ENCODE measurements at places on chromosomes 12 and 14. TPM values are rescaled to one million over a fixed set of nuclear protein-coding genes. Genes with fewer than 3 reads are reported as not detected.
A peak's percentile ranks its signal among the peaks of the same experiment; 100 is the strongest.

DNA sequence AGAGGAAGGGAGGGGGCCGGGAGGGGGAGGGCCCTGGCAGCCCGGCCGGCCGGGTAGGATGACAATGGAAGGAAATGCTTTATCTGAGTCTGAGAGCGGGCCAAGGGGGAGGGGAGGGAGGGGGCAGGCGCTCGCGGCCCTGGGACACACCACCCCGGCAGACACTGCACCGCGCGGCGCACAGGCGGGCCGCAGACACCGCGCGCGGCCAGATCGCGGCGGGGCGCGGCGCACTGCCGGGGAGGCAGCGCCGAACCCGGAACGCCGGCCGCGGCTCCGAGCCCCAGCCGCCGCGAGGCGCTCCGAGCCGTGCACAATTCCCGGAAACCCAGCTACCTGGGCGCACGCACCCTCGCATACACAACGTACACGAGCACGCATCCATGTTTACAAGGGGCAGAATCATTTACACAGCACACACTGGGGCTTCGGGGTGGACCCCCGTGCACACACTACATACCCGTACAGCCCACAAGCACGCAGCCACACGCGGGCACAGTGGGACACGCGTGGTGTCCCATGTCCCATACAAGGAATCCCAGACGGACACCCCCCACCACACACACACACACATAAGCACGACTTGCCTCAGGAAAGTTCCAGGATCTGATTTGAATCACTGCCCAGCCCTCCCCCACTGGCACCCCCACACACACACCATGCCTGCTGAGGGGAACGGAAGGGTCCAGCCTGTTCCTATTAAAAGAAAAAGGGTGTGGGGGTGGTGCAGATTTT, at the start of gene HDAC7:
Gene HDAC7 (minus strand): TSS at position 8 of the 735 bp plus-strand sequence. CDS start 118 bp downstream, outside the sequence.
- DNase-seq, result peak; percentile 63

GRCh38 chr12:101671833-101672232, 25.6 kb upstream of the CHPT1 start:
- no peak for DNase-seq

DNA sequence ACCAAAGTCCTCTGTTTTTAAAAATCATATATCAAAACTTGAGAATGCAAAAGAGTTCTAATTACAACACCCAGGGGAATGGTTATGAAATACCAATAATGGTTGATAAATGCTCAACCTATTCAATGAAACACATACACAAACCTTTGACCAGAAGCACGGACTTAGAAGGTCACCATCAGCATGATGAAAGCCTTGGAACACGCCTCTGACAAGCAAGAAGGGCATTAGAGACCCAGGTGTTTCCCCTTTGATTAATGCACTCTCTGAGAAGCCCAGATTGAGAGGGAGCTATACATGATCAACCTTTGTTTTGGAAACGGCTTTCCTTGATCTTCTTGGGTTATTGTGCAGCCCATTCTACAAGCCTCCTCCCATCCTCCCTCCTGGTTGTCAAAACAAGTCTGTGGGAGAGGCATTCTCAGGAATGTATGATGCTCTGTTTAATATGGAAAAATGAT, 69.0 kb downstream of the ZFP36L1 start:
- DNase-seq, result no peak

DNA sequence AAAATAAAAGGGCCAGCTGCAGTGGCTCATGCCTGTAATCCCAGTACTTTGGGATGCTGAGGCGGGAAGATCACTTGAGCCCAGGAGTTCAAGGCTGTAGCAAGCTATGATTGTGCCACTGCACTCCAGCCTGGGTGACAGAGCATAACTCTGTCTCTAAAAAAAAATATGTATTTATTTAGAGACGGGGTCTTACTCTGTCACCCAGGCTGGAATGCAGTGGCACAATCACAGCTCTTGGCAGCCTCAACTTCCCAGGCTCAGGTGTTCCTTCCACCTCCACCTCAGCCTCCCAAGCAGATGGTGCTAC, 179.3 kb upstream of the ATF7IP start:
- no peak for DNase-seq

GRCh38 chr14:93821051-93821450, 32.8 kb upstream of the PRIMA1 start:
- DNase-seq, result no peak

DNA sequence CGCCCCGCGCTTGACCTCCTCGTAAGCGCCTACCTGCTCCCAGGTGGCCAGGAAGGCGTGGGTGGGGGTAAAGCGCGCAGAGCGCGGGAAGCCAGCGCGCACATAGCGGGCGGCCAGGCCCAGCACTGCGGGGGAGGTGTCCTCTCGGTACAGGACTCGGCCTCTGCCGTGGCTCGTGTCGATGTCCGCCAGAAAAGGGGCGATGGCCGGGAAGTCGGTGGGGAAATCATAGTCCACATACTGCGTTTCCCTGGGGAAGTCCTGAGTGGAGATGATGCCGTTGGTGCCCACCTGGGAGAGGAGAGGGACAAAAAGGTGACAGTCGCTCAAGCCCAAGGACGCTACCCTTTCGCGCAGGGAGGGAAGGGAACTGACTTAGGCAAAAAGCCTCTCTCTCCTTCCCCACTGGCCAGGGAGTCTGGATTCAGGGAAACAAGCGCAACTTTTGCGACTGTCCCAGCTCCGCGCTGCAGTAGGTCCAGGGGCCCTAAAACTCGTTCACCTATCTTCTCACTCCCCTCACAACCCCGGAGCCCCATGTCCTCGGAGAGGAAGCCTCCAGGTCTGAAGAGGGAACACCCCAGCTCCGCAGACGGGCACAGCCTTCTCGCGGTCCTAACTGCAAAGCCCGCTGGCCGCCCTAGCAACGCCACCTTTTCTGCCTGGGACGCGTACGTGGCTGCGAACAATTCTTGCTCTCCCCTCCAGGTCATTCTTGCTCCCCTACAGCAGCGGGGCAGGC, 815 bp downstream of the NID2 start:
- DNase-seq, result no peak

GRCh38 chr12:111055181-111055880, 135.0 kb upstream of the MYL2 start:
- DNase-seq, result no peak

Gene GPR84
- total RNA-seq, result 0.13 TPM

Gene BORCS5
- total RNA-seq, result 7.9 TPM

Gene DCN
- 32.6 TPM for total RNA-seq

Gene INSM2
- not detected for total RNA-seq

Gene AVPR1A
- not detected for total RNA-seq
